Fibroblast of the aortic adventitia (primary cell): ENCODE measurements at places on chromosomes 4 and X.

- DNase-seq, result no peak
Observed at GRCh38 chrX:154517101-154517781, 1.2 kb upstream of the FAM3A start.

DNA sequence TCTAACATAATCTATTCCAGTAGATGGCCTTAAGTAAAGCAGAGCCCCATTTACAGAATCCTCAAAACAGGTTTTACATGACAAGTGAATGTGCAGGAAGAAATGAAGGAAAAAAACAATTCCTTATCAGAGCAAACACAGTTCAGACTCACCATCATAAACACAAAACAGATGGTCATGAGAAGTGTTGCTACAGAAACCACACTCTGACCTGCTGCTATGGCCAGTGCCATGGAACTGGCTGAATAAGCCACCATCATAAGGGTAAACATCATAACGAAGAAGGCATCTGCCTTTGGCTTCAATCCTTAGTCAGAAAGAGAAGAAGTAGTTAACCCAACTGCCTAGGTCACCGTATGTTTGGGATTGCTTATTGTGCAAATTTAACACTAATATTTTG, 61.1 kb downstream of the ABCG2 start:
- DNase-seq, result peak; percentile 30

- DNase-seq, result peak; percentile 61
Observed at GRCh38 chrX:138890491-138890890, 179.0 kb upstream of the FGF13 start.

GRCh38 chr4:66516940-66517339, 846.7 kb upstream of the EPHA5 start:
- DNase-seq, result no peak

GRCh38 chr4:100804576-100805360, 286.9 kb upstream of the EMCN start:
- DNase-seq, result no peak

GRCh38 chrX:122512561-122513072, 671.5 kb upstream of the GRIA3 start:
- DNase-seq, result no peak

GRCh38 chr4:114488301-114488982, 110.2 kb upstream of the UGT8 start:
- DNase-seq, result no peak

- no peak for DNase-seq
Observed at GRCh38 chr4:120144634-120145033, 78.0 kb upstream of the MAD2L1 start.

- no peak for DNase-seq
Observed at GRCh38 chrX:72393836-72394517, 88.3 kb upstream of the CITED1 start.

DNA sequence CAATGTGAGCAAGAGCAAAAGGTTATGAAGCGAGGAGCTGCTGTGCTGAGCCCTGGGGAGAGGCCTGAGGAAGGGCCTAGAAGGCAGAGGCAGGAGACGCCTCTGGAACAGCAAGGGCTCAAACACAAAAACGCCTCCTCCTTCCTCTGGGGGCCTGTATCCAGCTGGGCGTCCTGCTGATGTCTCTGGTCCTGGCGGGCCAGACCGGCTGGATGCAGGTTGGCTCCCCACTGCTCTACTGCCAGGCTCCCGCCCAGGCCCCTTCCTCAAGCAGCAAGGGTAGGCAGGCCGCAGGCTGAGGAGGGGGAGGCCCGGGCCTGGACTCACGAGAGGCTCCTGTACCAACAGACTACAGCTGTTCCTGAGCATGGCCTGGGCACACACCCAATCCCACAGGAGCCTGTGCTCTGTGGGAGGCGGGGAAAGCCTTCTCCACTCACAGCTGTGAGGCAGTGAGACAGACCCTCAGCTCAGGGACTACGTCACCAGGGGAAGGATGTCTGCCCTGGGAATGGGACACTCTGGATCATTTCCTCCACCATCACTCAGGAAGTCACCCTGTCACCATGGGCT, 2.3 kb downstream of the HAUS7 start:
- no peak for DNase-seq

DNA sequence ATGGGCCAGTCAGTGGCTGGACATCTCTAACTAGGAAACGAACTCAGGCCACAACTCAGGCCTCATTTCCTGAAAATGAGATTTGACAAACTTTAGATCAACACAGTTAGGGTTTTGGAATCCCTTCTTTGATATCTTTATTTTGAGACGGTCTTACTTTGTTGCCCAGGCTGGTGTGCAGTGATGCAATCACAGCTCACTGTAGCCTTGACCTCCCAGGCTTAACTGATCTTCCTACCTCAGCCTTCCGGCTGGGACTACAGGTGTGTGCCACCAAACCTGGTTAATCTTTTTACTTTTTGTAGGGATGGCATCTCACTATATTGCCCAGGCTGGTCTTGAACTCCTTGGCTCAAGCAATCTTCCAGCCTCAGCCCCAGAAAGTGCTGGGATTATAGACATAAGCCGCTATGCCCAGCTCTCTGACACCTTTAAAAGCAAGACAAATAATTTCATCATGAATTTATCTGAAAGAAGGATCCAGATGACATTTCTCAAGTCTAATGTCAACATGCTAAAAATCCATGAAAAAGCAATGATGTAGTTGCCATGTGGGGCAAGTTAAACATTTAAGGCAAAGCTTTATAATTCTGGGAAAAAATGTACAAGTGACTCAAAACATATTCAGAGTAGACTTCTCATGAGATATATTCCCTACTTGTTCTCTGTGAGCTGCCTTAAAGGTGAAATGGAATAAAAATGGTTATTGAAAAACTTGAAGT, 89.1 kb upstream of the CBR4 start:
- no peak for DNase-seq

DNA sequence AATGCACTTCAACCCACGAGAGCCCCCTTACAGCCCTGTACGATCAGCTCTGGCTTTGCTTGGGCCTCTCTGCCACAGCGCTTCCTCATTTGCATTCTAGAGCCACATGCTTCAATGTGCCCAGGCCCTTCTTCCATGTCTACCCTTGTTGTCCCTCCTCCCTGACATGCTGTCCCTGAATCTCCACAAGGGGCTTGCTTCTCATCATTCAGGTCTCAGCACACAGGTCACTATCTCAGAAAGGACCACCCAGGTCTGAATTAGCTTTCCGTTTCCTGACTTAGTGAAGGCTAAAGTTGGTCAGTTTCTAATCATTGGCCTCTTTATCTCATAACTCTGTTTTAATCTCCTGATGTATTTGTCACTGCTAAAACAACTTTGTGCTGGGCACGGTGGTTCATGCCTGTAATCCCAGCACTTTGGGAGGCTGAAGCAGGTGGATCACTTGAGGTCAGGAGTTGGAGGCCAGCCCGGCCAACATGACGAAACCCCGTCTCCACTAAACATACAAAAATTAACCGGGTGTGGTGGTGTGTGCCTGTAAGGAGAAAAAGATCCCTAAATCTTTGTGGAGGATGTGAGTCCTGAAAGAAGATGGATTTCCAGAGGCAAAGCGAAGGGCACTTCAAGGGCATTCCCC, 17.9 kb upstream of the SLC34A2 start:
- no peak for DNase-seq

DNA sequence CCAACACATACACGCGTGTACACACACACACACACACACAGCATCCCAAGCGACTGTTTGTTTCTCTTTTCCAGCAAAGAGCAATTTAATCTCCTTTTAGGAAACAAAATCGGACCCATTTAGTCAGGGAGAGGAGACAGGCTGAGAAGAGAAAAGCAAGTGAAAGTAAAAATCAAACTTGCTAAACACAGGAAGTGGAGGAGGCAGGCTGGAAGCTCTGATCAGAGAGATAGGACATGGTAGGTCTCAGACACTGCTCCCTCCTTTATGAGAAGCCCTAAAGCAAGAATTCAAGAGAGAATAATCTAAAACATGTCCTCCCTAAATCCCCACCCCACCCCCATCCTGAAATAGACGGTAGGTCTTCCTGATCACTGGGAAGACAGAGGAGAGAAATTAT, 62.3 kb downstream of the GPC3 start:
- no peak for DNase-seq

DNA sequence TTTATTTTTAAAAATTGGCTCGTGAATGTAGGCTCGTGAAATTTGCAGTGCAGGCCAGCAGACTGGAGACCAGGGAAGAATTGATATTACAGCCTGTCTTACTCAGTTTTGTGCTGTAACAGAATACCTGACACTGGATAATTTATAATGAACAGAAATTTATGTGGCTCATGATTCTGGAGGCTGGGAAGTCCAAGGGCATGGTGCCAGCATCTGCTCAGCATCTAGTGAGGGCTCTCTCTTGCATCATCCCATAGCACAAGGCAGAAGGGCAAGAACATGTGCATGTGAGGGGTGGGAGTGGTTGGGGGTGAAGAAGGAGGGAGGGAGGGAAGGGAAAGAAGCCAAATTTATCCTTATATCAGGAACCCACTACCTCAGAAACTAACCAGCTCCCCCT, 13.7 kb upstream of the CLTRN start:
- DNase-seq, result peak; percentile 22

GRCh38 chr4:68267433-68267944, 22.0 kb upstream of the TMPRSS11B start:
- peak; percentile 61 for DNase-seq

GRCh38 chr4:25088093-25088952, 57.6 kb upstream of the LGI2 start:
- DNase-seq, result no peak

DNA sequence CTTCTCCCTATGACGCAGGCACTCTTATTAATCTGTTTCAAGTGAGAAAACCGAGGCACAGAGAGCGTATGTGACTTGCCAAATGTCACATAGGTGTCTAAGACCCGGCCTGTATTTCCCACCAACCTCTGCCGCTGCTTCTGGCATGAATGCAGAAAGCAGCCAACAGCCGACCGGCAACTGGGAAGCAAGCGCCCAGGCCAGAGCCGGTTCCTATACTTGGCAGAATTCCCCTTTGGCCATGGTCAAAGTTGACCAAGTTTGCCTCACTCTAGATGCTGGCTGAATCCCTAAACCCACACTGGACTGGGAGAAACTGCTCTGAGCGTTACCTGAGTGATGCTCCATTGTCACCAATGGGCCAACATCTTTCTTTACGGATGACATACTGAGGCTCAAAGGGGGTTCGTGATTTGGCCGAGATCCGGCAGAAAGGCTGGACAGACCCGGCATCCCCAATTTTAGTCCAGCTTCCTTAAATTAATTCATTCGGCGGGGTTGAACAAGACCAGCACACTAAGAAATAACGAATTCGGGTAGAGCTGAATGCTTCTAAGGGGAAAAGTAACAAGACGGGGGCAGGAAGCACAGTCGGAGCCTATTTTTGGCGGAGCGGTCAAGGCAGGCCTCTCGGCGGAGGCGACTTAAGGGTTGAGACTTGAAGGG, 11.2 kb downstream of the MSX1 start:
- DNase-seq, result no peak

DNA sequence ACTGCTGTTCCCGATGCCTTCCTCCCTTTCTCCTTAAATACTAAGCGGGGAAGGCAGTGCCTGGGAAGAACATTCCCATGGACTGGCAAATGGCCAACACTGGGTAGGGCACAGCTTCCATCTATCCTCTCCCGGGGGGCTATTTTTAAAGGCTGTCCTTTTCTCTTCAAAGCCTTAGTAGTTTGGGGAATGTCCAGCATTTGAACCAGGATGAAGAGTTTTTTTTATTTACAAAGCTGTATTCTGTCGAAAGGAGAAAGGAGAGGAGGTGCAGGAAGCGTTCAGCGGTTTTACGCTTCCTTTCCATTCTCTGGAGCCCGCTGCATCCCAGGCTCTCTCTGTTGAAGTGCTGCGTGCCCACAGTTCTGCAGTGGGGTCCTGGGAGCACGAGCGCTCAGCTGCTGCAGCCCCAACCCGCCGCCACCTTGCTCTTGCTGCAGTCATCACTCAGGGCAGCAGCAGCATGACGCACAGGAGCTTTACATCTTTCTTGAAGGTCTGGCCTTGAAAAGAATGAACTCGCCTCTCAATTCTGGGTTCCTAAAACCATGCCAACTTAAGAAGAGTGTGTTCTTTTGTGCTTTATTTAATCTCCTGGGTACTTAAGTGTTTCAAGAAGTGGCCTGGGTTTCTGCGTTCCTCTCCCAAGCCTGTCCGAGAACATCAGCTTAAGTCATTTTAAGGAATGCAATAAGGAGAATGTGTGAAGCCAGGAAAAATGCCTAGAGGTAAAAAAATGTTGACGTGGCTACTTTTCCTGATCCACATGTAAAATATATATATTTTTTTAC, 427.2 kb downstream of the MAPK10 start:
- DNase-seq, result peak; percentile 30

DNA sequence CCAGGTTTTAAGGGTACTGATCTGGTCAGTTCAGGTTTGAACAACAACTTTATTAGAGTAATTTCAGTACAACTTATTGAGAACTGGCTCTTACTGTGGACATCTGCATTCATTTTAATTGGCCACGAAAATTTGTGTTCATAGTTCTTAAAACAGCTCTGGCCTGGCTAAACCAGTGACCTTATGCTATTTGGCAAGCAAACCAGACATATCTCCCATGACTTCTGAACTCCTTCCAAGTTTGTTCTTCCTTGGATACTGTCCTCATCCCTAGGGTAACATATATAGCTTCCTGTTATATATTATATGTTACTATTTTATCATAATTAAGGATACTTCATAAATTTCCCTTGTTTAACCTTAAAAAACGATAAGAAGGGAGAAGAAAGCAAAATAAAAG, 841.9 kb downstream of the TRAM1L1 start:
- no peak for DNase-seq

- no peak for DNase-seq
Observed at GRCh38 chr4:20017777-20018115, 234.0 kb upstream of the SLIT2 start.

GRCh38 chr4:95155759-95156451, 392.9 kb downstream of the UNC5C start:
- DNase-seq, result peak; percentile 42

- DNase-seq, result no peak
Observed at GRCh38 chrX:153634832-153635231, 12.2 kb upstream of the DUSP9 start.

DNA sequence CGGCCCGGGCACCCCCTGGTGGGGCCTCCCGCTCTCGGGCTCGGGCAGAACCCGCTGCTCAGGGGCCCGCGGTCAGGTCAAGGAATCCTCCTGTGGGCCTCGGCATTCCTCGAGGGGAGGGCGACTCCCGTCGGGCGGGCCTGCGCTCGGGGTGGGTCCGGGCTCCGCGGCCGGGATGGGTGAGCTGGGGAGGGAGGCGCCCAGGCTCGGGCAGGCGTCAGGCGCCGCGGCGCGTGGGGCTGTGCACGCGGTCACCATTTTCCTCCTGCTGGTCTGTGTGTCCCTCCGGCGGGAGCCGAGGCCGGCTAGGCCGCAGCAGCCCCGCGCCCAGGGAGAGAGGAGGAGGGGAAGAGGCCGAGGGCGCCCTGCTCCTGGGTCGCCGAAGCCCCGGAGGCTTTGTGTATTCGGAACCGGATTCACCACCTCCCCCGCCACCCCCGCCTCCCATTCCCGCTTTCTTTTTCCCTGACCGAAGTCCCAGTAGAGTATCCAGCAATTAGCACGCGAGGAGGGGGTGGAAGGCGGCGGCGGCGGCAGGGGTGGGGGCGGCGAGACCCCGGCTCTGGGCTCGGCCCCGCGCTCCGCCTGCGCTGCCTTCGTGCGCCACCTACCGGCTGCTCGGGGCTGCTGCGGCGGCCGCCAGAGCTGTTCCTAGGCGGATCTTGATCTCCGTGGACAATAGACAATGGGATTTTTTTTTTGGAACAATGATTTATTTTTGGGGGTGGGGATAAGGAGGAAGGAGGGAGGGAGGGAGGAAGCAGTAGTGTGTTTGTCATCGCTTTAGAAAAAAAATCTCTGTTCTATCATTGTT, 99.0 kb upstream of the MAML3 start:
- DNase-seq, result peak; percentile 78

- DNase-seq, result no peak
Observed at GRCh38 chr4:139297001-139297410, 4.3 kb upstream of the NAA15 start.

- no peak for DNase-seq
Observed at GRCh38 chr4:27966664-27967063, 1106.0 kb downstream of the STIM2 start.

- DNase-seq, result no peak
Observed at GRCh38 chrX:4830880-4831557, 1117.6 kb upstream of the PRKX start.
